Activated naive CD4-positive, alpha-beta T cell treated with Interleukin-2 at 50 U/mL for 16 hours (primary cell): ENCODE measurements at places on chromosomes 4 and X.

DNA sequence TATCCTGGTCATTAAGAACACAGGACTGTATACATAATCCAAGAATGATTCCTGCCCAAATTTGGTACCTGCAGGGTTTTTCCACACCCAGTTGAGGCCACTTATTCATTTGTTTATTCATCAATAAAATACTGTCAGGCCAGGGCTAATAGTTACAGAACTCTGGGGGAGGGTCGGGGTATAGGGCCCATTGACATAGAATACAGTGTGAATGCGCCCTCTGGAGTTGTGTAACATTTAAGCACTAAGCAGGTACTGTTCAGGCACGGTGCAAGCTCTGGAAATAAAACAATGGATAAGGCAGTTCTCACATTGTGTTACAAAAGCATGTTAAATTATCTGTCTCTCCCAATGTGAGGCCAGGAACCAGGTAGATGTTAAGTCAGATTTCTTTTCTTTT lies 30.8 kb upstream of the LRBA start:
- no peak for DNase-seq

DNA sequence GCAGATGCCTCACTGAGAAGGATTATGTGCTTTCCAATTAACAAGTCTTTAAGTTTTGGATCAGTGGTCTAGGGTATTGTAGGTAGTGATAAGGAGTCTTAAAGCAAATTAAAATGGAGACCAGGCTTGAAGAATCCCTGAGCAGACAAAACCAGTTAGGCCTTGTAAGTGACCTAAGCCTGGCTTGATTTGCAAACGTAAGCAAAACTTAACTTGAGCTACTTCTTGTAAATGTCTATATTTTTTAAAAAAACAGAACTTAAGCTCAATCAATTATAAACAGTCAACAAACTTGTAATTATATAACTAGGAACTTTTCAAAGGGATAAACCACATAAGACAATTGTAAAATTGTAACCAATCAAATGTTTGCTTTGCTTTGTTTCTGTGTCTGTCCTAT lies 72.7 kb upstream of the NALF2 start:
- DNase-seq: no peak

DNA sequence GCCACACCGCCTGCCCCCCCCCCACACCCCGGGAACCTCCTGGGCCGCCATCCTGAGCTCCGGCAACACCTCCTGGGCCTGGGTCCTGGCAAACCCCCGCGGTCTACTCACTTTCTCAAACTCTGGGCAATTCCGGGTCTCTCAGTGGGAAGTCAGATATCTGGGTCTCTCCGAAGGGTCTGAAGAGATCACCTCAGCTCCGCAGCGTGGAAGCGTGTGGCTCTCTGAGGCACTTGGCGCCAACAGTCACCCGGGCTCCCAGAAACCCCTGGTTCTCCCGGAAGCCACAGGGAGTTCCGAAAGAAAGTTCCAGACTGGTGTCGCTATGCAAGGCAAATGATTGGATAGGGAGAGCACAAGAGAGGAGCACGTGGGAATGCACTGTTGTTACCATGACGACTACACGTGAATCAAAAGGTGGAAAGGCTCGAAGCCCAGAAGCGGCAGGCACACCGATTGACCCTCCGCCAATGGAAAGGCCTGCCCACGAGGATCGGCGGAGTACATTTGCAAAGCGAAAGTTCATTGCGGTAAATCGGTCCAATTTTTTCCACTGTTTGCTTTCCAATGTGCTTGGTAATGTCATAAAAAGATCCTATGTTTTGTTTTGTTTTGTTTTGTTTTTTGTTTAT lies at the start of gene PNMA6E:
TSS of gene PNMA6E (minus strand) at position 218 of the 632 bp plus-strand sequence. CDS start 2,501 bp downstream, outside the sequence.
- no peak for DNase-seq

DNA sequence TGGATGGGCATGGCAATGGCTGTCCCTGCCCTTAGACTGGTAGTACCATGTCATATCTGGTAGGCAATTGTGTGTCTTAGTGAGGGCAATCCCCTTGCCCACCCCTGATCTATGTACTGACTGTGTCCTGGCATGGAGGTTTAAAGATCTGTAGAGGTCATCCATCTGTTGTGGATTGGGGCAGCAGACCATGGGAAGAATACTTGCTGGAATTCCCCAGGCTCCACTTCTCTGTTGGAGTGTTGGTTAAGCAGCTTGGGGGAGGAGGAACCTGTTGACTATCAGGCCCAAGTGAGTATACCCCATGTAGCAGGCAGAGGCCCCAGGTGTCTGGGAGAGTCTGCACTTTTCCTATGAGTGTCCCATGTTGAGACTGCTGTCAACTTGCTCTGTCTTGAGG lies 246.7 kb upstream of the DIPK2B start:
- no peak for DNase-seq

DNA sequence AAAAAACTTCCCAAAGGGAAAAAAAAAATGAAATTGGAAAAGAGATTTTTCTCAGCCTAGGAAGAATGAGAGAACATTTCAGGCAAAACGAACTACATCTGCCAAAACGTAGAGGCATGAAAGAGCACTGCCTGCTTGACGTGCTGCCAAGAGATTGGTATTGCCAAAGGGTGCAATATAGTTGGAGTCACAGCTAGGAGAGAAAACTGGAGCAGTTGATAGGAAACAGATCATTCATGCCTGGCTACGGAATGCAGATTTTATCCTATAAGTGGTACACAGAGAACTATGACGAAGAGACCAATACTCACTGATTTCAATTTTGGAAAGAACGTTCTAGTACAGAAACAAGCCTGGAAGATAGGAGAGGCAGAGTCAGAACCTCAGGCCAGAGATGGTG lies 68.4 kb upstream of the IQCM start:
- DNase-seq: no peak

- DNase-seq: no peak
These were observed 3.2 kb upstream of the TIGD2 start for GRCh38 chr4:89108091-89108490.

GRCh38 chrX:68947882-68948605 lies 119.2 kb downstream of the EFNB1 start:
- DNase-seq: no peak
